Tongue (tissue), 3 donors: ENCODE measurements at places on chromosomes 16 and 17. TPM values are rescaled to one million over a fixed set of nuclear protein-coding genes. Genes with fewer than 3 reads are reported as not detected.

SYCE1L gene
- 1.2 TPM for total RNA-seq

NAGS gene
- 0.41 TPM for total RNA-seq

CLEC18A gene
- total RNA-seq: 0.62 TPM

DNA sequence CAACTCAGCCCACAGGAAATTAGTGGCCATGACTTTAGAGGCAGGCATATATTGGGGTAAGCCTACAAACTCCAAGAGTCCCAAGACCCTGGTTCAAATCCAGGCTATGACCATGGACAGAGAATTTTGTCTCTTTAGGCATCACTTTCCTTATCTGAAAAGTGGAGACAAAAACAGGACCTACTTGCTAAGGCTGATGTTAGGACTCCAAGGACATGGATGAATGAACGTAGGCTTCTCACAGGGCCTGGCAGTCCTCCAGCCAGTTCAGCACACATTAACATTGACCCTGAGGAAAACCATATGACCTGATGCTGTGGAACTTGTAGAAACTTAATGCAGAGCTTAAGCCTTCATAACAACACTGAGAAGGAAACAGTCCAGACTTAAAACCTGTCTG, 1.4 kb downstream of the FKBP10 start:
- no peak for DNase-seq

DNA sequence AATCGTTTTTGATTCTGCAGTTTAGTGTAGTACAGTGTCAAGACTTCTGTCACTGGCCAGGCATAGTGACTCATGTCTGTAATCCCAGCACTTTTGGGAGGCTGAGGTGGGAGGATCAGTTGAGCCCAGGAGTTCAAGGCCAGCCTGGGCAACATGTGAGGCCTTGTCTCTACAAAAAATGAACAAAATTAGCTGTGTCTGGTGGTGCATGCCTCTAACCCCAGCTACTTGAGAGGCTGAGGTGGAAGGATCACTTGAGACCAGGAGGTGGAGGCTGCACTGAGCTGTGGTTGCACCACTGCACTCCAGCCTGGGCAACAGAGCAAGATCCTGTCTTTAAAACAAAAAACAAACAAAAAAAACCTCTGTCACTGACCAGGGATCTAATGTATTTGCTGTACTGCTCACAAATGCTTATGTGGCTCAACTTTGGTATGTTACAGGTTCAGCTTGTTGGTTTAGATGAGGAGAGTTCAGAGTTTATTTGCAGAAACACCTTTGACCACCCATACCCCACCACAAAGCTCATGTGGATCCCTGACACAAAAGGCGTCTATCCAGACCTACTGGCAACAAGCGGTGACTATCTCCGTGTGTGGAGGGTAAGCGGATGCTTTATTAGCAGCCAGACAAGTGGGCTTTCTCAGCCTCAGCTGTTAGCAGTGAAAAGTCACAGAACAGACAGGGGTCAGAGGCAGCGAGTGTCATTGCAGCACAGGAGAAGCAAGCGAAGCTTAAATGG, 22.5 kb upstream of the TACO1 start:
- DNase-seq: no peak
